GM12864 (cell line): ENCODE measurements at places on chromosomes 4 and X.

- DNase-seq = no peak
Observed at GRCh38 chr4:111466811-111467604, 678.2 kb upstream of the FAM241A start.

DNA sequence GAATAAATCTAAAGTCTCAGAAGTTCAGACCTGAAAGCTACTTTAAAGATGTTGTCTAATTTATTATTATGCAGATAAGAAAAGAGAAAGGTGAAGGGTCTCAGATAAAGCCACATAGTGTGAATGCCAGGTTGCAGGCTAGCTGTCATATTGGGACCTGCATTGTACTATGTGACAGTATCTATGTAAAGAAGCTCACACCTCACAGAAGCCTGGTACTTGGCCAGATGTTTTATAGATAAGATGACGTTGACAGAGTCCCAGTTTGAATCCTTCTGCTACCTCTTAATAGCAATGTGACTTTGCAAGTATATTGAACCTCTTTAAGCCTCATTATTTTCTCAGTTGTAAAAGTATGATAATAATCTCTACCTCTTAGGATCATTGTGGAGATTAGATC lies 227.0 kb downstream of the SPRY1 start:
- no peak for DNase-seq

GRCh38 chrX:16103625-16104024 lies 19.7 kb upstream of the GRPR start:
- no peak for DNase-seq

DNA sequence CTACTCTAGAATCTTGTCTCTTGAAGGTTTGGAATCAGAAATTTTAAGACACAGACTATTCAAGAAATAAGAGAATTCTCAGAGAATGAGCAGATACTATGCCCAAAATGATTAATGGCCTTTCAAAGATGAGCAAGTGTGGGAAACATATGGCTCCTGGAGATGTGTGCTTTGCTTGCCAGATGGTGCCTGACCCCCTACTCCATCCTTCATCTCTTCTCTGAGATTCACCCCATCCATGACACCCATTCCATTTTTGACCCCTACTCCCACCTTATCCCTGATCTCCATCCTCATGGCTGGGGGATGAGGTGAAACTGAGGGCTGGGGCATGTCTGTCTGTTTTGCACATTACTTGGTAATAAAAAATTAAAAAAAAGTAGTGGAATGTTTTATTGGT lies 75.5 kb downstream of the GPC3 start:
- DNase-seq = no peak

DNA sequence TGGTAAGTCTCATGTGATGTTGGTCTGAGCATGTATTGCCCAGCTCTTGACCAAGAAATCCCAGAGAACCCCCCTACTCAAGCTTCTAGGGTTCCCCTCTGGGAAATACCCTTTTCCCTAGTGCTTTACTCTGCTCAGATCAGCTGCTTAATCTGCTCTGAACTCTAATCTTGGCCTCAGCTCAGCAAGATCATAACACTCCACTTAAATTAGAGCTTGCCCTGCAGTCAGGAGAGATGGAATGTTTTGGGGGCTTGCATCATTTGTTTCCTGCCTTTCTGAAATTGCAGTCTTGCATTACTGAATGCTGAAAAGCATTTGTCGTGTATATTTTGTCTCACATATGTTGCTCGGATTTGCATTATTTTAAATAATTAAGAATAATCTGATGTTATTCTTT lies 1153.6 kb downstream of the FSTL5 start:
- no peak for DNase-seq

DNA sequence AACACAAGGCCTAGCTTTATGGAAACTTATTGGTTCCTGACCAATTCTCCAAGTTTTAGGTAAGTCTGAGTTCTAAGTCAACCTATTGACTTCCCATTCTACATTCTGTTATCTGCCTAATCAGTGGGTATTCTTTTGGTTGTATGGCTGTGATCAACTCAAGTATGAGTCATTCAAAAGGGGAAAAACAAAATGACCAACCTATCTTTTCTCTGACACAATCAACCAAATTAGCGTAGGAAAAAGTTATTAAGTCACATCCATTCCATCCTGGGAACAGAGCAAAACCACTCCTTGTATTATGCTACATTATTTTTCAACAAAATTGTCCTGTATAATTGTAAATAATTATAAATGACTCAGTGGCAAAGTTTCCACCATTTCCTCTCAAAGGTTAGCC lies 136.2 kb downstream of the SHROOM4 start:
- no peak for DNase-seq

GRCh38 chrX:142186103-142186502 lies 19.0 kb downstream of the MAGEC2 start:
- no peak for DNase-seq

DNA sequence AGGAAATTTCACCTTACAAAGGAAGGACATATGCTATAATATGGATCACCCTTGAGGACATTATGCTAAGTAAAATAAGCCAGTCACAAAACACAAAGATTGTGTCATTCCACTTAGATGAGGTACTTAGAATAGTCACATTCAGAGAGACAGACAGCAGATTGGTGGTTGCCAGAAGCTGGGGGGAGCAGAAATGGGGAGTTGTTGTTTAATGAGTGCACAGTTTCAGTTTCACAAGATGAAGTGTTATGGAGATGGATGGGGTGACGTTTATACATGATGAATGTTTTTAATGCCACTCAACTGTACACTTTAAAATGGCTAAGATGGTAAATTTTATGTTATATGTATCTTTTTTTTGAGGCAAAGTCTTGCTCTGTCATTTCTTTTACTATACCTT lies 14.8 kb upstream of the SPON2 start:
- DNase-seq = no peak

- no peak for DNase-seq
Observed at GRCh38 chr4:156945532-156945931, 26.1 kb downstream of the PDGFC start.

GRCh38 chrX:39453889-39454621 lies 643.7 kb downstream of the BCOR start:
- DNase-seq = no peak

DNA sequence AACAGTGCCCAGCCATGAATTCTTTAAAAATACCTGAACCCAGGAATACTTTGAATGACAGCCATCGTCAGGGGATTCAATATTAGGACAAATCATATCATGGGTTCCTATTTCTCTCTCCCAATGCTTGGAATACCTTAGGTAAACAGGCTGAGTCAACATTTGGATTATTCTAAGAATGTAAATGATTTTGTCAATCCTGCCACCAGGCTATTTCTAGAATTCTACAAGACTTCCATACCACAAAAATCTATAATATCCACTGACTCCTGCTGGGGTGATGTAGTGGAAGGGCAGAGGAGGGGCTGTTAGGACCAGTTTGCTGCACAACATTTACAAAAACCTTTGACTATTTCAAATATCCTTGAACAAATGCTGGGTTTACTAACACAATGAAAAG lies 65.2 kb downstream of the IGFBP7 start:
- DNase-seq = no peak

DNA sequence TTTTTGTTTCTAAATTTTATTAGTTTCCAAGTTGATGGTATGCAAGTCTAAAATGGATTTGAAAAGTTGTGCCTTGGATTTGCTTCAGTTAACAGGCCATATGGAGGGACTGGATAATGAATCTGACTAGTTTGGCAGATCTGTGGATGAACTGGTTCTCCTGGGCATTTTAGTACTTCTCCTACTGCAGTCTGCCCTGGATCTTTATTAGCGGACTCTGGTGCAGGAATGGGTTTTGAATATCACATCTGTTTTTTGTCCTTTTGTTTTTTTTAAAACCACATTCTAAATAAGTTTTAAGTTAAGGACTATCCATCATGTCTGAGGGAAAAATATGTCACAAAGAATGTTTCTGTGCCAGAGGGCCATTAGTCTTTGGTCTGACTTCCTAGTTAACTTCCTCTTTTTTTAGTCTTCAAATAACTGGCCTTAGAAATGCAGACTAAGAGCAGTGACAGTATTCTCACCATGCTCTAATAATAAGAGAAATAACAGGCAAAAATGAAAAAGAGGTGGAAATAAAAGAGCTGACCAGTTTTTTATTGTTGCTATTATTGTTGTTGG lies 13.9 kb upstream of the DCK start:
- DNase-seq = no peak

DNA sequence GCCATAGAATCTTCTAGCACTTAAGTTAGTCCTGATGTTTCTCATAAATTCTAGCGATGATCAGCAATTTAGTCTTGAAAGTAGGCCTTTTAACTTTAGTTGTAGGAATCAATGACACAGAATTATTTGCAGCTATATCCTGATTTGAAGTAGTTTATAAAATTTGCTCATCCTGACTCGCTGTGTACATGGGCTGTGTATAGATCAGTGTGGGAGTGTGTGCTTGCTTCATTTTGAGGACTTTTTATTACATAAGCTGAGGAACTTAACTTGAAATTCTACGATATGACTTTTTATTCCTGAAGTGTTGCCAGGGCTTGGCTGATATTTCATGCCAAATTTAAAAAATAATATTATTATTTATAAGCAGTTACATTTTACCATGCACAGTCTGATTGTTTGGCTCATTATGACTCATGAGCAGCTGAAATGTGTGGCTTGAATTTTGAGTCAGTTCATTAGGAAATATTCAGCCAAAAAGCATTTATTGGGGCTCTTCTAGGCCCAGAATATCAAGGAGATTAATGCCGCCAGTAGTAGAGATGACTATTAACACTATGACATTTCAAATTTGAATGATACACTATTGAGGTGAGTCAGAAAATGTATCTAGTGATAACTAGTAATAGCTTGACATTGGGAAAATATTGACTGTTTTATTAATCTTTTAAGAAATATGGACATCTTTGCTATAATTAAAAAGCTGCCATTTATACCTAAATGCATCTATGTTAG lies 128.9 kb upstream of the LIMCH1 start:
- no peak for DNase-seq

GRCh38 chrX:19174401-19175025 lies 52.2 kb upstream of the ADGRG2 start:
- no peak for DNase-seq

- no peak for DNase-seq
Observed at GRCh38 chr4:143338313-143338712, 1.6 kb downstream of the GAB1 start.

DNA sequence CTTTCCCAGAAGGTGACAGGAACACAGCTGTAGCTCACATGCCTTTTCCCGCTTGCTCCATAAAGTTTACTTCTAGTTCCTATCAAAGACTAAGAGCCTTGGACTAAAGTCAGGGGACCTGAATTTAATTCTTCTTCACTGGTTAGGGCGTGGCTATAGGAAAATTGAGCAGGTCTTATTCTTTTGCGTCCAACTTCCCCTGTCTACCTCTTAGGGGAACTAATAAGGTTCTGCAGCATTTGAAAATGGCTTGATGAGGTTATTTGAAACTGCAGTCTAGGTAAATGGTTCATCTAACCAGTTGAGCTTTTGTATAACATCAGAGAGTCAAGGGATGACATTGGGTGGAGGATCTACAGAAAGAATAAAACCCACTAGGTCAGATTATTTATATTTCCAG lies 2.6 kb downstream of the ARHGAP10 start:
- no peak for DNase-seq

DNA sequence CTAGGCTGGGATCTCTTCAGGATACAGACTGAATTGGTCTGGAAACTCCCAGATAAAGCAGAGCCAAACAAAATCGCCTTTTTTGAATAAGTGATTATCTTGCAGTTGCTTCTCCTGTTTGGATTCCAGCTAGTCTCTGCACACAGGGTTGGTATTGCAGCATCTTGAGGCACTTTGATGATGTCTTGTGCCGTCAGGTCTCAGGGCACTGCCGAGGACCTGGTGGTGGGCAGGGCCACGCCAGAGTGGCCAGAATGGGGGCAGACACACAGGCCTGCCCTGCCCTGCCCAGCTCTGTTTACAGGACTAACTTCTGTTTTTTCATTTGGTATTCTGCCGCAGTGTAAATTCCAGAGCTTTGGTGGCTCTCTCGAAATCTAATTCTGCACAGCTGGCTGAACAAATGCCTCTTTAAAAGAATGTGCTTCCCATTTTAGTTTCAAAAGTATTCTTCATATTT lies 276.1 kb downstream of the NR3C2 start:
- no peak for DNase-seq
